RWPE1 (cell line): ENCODE measurements at places on chromosomes 2 and 18.

- DNase-seq = no peak
Observed at GRCh38 chr2:136045835-136046570, 60.6 kb upstream of the DARS1 start.

GRCh38 chr2:222353993-222354392 is 55.2 kb upstream of the PAX3 start:
- DNase-seq = no peak

GRCh38 chr2:69168950-69169654 is 156.1 kb downstream of the ANTXR1 start:
- no peak for DNase-seq

- DNase-seq = no peak
Observed at GRCh38 chr2:204313256-204313655, 232.0 kb upstream of the PARD3B start.

DNA sequence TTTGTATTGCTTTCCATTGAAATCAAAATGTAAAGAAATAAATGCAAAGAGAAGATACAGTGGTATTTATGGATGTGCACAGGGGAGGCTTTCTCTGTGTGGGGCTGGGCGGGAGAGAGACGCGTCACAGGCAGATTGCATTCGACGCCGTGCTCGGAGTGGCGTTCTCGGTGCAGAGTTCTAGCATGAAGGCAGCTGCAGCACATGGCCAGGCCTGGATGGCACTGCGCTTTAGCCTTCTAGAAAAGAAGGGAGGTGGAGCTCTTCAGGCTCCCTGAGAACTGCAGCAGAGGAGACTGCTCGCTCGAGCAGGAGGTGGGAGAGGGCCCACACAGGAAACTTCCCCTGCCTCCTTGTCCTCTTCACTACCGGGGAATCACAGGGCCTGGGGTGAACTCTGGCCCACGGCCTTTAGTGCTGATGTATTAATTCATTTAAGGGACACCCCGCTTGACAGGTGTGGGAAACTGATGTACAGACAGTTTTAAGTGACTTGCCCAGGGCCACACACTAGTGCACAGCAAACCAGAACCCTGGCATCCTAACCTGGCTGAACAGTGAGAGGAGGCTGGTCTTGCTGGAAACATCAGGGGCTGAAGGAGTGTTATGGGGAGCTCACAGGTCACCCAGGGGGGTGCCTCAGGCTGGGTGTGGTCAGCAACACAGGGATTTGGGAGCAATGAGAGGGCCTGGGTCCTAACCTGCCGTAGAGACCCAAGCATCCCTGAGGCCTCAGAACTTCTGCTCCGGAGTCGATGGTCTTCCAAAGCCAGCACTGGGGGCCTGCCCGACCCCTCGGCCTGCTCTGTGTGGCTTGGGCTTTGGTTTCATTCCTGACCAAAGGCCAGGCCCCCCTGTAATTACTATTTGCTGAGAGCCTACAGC is 199.9 kb downstream of the HDAC4 start:
- DNase-seq = no peak

GRCh38 chr2:85017411-85018048 is 46.6 kb downstream of the KCMF1 start:
- no peak for DNase-seq

- no peak for DNase-seq
Observed at GRCh38 chr2:3467654-3468053, 51.7 kb downstream of the ADI1 start.

DNA sequence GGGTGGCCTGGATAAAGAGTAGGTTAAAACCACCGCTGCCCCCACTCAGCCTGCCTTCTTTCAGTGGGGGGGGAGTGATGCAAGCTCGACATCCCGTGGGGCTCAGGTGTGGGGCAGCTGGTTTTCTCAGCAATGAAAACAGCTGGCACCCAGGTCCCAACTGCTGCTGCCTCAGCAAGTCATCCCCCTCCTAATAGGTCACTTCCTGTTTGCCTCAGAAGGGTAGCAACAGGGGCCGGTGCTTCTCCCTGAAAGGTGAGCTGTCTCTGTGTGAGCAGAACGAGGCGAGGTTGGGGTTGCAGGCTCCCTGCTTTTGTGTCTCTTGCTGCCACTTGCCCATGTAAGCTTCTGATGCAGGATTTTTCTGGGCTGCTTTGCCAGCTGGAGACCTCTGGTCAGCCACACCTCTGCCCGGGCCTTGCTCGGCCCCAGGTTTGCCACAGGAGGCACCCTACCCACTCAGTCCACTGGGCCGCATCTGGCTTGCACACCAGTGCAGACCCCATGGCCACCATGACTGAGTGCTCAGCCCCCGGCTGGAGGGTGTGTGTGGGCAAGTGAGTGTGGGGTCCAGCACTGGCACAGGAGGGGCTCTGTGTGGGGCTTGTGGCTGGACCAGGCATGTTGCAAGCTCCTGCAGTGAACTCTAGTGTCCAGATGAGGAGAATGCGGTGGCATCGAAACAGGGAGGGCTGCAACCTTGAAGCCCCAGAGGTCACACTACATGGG is 11.5 kb upstream of the ASB1 start:
- DNase-seq = no peak

GRCh38 chr2:112199188-112199587 is 55.7 kb downstream of the ZC3H8 start:
- DNase-seq = no peak

DNA sequence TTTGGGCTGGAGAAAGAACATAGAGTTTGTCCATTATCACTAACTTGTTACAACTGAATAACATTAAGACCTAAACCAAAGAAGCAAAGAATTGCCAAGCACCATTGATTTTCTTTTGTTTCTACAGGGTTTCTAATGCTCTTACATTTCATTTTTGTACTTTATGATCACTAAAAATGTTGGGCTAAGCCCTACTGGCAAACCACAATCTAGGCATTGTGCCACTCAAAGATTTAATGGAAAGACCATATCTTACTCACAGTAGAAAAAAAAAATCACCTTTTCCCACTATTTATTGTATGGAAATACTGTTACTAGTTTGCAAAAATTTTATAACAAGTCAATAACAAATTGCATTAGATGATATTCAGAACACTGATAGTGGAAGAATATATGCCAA is 447.4 kb upstream of the PKDCC start:
- no peak for DNase-seq

DNA sequence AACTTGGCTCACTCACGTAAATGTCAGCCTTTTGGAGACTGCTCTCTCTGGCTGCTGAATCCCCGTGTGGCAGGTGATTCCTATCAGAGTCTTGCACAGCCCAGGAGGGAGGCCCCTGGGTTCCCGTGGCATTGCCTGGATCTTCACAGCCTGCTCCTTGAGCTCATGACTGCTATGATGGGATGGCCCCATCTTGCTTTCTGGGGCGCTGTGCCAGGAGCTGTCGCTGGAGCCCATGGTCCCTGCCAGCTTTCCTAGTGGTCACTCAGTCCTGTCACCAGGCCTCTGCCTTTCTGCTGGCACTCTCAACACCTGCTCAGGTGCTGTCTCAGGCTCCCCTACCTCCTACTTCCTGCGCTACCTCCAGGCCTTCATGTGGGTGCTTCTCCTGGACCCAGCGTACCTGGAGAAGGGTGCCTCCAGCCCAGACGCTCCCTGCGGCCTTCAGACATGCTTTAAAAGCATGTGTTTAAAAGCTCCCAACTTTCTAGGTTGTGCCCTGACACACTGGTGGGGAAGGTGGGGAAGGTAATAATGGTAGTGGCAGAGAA is 110.1 kb downstream of the MCFD2 start:
- no peak for DNase-seq

- DNase-seq = no peak
Observed at GRCh38 chr2:140177086-140177485, 1396.9 kb upstream of the NXPH2 start.

GRCh38 chr2:121670181-121670580 is 20.9 kb upstream of the CLASP1 start:
- DNase-seq = no peak

DNA sequence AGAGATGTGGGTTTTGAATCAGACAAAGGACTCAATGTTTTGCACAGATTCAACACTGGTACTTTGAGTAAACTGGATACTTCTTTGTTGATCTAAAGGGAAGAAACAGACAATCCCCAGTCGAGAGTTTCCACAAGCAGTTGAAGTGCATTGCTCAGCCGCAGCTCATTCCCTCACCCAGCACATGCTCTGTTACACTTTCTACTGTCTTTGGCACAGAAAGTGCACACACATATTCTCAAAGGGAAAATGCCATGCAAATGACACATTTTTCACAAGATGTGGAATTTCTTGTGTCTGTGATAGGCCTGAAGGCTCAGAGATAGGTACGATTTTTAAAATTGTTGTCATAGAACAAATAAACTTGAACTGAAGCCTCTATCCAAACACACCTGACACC is 258.9 kb upstream of the TRIB2 start:
- no peak for DNase-seq

GRCh38 chr2:156787517-156787916 is 351.3 kb downstream of the GPD2 start:
- DNase-seq = no peak

- no peak for DNase-seq
Observed at GRCh38 chr2:131588152-131588873, 60.6 kb downstream of the CCDC74A start.

DNA sequence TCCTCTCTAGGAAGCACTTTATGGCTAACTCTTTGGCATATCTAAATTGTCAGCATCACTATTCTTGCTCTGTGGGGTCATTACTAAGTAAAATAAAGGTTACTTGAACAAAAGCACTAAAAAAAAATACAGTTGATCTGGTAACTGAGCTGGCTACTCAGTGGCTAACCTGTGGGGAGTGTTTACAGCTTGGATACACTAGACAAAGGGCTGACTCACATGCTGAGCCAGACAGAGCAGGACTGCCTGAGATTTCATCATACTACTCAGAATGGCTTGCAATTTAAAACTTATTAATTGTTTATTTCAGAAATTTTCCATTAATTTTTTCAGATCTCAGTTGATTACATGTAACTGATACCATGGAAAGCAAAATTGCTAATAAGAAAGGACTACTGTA is 1690.4 kb upstream of the SLC39A10 start:
- peak; percentile 47 for DNase-seq

- no peak for DNase-seq
Observed at GRCh38 chr2:190379249-190379964, 28.7 kb upstream of the MFSD6 start.

DNA sequence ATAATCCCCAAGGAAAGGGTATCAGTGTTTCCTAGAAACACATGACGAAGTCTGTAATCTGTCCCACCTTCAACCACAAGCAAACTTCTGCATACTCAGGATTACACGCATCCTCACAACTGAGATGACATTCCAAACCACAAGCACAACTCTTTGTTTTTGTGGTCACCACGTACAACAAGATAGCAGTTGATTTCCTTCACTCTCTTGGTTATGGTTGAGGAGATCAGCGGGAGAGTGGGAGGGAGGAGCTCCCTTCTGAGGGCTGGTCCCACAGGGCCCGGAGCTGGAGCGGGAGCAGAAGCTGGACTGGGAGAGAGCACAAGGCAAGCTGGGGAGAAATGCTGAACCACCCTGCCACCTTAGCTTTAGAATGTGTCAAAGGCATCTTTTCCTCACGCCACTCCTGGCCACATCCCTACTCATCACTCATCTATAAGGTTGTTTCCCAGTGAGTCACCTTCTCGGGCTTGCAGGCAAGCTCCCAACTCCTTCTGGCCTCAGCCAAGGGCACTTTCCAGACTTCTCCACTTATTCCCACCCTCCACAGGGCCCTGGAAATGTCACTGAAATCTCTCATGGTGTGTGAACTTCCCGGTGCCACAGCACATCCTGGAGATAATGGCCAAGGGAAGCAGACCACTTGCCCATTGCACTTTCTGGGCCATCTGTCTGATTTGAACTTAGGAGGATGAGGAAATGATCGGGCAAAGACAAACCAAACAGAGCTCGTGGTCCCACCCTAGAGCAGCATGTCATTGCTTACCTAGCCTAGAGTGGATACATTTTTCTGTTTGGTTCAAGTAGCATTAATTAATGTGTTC is 98.9 kb upstream of the LGALSL start:
- DNase-seq = peak; percentile 85

DNA sequence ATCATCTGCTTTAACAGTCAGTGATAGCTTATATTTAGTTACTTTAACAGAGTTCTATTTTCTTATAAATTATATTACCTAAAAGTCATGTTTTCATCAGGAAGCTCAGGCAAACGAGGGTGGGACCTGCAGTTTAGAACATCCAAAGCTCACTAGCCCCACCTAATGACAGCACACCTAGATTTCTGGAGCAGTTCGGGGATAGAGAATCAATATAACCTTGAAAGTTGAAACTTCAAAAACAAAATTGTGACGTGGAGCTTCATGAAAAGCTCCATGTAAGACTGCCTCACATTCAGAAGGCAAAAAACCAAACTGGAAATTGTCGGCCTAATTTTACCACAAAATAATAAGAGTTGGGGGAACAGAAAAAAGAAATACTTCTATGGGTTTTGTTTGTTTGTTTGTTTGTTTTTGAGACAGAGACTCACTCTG is 185.9 kb upstream of the CCDC150 start:
- peak; percentile 45 for DNase-seq

DNA sequence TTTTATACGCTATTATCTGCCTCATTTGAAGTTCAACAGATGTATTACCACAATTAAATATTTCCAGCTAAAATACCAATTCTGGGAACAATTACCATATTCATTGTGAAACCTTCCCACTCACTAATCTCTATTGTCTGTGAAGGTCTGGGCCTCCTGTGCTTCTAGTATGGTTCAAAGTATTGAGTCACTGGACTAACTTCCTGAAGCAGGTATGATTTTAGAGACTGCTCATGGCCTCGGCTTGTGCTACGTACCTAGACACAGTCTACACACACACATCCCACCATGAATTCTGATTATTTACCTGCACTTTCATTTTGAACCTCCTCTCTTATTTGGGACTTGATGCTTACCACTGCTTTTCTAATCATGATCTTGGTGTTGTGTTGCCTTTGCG is 180.7 kb upstream of the EPHA4 start:
- no peak for DNase-seq

GRCh38 chr18:54335638-54336173 is 22.0 kb downstream of the STARD6 start:
- DNase-seq = no peak

DNA sequence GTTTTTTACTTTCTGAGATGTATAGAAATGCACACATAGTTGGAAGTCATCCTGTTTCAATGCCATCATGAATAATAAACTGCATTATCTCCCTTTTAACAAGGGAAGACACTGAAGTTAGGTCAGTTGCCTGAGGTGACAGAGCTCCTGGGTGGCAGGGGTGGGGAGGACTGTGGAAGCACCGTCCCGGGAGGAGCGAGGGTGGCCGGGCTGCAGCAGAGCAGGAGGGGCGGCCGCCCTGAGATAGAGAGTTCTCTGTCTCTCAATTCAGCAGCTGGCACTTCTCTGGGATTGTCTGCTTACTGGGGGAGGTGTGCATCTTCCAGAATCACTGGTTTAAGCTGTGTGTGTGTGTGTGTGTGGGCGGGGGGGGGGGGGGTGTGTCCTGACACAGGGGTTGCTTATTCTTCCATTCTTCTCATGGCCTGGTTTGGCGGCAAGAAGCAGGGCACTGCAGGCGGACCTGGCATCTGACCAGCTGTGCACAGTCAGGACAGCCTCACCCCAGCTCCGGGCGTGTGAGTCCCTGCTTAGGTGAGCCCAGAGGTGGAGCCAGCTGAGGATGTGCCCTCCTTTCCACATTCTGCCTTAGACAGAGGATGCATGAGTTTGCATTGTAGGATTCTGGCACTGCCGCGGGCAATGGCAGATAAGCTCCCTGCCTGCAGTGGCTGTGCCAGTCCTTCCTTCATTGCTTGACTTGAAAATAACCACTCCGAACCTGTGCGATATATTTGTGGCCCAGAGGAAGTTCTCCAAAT is 40.4 kb downstream of the VWA3B start:
- peak; percentile 71 for DNase-seq
